ENCODE measurements at places on chromosomes 7 and 10.

DNA sequence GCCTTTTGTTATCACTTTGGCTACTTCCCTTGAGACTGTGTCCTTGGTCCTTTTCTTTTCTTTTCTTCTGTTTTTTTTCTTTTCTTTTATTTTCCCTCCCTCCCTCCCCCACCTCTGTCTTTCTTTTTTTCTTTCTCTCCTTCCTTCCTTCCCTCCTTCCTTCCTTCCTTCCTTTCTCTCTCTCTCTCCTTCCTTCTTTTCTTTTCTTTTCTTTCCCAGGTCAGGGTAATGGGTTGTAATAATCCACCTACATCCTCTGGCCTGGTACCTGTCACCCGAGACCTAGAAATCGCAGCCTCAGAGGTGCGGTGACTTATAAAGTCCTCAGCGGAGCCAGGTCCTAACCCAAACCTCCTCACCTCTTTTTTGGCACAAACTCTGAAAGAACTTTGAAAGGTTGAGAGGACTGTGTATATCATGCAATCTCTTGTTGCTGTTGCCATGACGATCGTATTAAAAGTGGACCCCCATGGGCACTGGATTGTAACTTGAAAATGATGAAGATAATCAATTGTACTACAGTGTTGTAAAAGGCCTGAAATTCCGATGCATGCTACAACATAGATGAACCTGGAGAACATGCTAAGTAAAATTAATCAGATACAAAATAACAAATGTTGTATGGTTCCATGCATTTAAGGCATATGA is 140.7 kb upstream of the AGK start:
- no peak for DNase-seq

GRCh38 chr10:101236376-101237080 is 7.3 kb upstream of the LBX1 start:
- no peak for DNase-seq

GRCh38 chr7:155296006-155296787 is 1.5 kb upstream of the INSIG1 start:
- no peak for DNase-seq

DNA sequence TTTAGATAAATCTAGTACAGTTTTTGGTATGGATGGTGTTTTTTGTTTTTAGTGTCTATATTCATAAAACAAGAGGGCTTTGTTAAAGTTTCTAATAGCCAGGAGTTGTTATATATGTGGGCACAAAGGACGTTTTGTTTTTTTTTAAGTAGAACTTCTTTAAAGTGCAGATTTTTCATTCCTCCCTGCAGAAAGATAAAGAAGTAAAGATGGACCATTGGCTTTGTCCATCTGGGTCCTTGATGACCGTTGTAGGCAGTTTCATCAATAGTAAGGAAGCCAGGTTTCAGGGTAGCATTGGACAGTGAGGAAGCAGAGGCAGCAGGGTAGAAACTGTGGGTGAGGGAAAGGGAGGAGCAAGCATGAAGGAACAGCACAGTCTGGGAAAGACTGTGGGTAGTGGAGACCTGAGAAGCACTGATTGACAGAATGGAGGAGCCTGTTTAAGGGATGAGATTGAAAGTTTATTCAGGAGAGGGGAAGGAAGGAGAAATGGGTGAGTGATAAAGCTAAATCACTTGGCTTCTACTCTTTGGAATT is 5.3 kb downstream of the CALU start:
- no peak for DNase-seq

DNA sequence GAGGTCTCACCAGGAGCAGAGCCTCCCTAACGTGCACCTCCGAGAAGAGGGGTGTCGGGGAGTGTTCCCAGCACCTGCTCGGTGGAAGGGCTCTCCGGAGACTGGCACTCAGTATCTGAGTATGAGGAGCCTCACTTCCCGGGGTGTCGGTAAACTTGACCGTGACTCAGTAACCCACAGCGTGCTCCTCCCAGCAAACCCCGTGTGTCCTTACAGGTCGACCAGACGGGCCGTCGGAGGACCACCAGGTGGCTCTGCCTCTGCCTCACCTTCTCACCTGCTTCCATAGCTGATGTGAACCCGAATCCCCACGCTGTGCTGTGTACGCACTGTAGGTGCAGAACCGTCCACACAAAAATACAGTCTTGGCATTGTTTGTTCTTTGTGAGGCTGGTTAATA is 29.0 kb upstream of the KNDC1 start:
- DNase-seq, result no peak

GRCh38 chr10:96491303-96491702 is 22.4 kb downstream of the TLL2 start:
- no peak for DNase-seq

DNA sequence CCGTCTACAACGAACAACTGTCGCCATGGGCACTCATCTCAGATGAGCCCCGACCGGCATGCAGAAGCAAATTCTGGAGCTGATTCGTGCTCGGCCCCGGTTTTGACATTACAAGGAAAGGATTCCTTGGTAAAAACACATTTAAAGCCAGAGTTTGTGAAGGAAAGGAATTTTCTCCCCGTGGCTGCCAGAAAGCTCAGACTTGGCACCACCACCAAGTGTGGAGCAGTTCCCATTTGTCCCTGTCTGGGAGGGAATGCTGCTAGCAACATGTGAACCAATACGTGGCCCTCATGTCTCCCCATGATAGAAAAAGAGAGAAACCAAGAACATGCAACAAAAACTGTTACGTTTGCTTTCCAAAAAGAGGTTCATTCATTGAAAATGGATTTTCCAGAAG is 55.2 kb upstream of the DDC start:
- DNase-seq, result no peak

- no peak for DNase-seq
Observed at GRCh38 chr7:117402109-117402508, 25.2 kb downstream of the ASZ1 start.

- no peak for DNase-seq
Observed at GRCh38 chr10:71754562-71754961, 18.8 kb downstream of the VSIR start.

GRCh38 chr10:128563904-128564303 is 437.7 kb upstream of the MKI67 start:
- no peak for DNase-seq

- DNase-seq, result no peak
Observed at GRCh38 chr7:151650161-151650560, 130.5 kb upstream of the RHEB start.

DNA sequence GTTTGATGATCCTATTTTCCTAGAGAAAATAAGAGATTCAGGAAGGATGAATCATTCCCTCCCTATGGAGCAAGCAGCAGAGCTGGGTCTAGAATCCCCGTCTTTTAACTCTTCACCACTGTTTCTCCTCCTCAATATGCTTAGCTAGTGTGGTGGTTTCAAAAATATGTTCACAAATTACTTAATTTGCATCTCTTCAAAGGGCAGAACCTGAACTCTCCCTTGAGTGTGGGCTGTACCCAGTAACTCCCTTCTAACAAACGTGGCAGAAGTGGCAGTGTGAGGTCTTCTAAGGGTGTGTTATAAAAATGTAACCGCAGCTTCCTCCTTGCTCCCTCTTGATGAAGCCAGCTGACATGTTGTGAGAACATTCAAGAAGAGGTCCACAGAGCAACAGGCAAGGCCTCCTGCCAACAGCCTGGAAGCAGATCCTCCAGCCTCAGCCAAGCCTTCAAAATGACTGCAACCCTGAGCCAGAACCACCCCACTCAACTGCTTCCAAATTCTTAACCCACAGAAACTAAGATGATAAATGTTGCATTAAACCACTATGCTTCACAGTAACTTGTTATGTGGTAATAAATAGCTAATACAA is 36.6 kb downstream of the SRPK2 start:
- peak; percentile 41 for DNase-seq

- no peak for DNase-seq
Observed at GRCh38 chr10:7388602-7389001, 22.2 kb downstream of the SFMBT2 start.
